ENCODE measurements at places on chromosomes 5 and 9.
A peak's percentile ranks its signal among the peaks of the same experiment; 100 is the strongest.

- peak; percentile 75 for DNase-seq
Observed at GRCh38 chr5:38265546-38266179, 7.3 kb downstream of the EGFLAM start.

DNA sequence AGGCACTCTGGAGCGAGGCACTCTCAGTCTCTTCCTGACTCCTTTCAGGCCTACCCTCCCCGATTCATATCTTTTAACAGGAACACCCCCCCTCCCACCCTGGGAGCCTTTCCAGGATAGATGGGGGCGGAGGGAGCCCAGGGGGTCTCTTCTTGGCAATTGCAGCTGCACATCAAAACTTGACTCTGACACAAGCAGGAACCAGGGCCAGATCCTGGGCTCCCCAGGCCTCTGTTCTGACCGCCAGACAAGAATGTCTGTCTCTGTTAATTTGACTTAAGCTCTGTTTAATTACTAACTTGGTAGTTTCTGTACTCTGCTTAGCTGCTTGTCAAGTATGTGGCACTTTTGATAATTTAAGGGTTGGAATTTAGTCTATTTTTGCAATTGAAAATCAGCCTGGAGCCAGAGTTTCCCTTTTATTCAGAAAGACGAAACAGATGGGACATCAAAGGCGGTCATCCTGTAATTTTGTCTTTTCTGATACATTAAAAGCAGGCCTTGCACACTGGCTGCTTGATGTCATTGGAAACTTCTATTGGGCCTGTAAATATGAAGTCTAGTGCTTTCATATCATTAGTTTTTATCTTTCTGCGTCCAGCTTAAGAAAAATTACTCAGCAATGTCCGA lies 43.3 kb downstream of the ACTL7B start:
- peak; percentile 26 for DNase-seq

GRCh38 chr5:1302258-1302657 lies 7.4 kb upstream of the TERT start:
- no peak for DNase-seq

- no peak for DNase-seq
Observed at GRCh38 chr5:75550597-75550996, 38.9 kb downstream of the POLK start.

- no peak for DNase-seq
Observed at GRCh38 chr5:34842554-34842953, 3.6 kb downstream of the TTC23L start.

DNA sequence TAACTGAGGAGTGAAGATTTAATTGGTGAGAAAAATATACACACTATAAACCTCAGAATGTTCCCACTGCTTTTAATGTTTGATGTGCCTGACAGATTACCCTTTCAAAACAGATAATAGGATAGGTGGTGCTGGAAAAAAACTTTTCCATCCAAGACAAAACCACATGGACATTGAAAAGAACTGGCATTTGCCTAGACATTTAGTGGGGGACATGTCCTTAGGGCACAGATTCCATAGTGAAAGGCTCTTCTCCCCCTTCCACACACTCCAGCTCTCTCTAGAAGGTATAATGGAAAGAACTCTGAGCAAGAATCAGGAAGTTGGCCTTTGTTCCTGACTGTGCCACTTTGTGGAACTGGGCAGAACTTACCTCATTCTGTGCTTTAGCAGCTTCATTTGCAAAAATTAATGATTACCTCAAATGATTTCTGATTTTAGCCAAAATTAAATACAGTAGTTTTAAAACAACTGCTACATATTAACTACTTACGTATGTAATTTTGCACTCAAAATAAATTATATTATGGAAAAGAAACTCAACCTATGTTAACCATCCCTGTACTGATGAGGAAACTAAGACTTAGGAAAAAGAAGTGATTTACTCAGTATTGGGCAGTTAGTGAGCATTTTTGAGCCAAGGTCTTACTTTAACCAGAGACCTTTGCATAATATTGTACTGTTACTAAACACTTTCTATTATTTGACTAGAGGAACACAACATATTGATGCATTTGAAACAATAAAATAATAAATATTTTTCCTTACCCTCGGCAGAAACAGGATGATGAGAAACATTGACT lies 43.3 kb downstream of the TMC1 start:
- no peak for DNase-seq

DNA sequence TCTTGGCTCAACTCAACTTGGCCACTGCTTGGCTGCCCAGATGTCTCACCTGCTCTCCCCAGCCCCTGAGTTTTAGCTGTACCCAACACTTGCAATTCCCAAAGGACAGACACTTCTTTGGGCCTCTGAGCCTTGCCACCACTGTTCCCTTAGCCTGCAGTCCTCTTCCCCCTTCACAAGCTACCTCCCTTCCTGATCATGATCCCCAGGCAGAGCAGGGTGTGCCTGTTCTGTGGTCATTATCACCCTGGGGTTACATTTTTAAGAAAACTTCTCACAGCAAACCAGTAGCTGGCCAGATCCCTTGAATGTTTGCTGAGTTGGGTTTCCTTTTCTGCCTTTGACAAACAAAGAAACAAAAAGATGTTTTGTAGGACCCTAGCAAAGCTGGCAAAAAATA lies 87.5 kb upstream of the PRRC1 start:
- no peak for DNase-seq

DNA sequence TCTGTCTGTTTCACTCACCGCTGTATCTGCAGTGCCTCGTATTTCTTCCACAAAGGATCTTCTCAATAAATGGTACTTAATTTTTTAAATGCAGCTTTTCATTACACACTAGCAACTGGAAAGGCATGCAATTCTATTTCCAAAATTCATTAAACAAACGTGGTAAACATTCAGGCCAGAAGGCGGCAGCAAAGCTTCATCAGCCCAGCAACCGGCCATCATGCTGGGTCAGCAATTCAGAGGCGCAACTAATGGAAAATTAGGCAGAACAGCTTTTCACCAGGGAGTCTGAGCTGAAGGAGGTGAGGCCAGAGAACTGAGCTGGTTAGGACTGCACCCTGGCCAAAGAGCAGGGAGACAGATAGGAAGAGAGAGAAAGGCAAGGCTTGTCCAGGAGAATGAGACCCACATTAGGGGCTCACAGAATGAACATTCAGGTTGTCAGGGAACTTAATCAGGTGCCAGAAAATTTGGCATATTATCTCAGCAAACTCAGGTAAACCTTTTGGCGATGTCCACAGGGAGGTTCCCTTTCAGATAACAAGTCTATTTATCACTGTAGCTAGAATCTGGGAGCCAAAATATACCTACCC lies 17.7 kb upstream of the RNF180 start:
- peak; percentile 43 for DNase-seq

DNA sequence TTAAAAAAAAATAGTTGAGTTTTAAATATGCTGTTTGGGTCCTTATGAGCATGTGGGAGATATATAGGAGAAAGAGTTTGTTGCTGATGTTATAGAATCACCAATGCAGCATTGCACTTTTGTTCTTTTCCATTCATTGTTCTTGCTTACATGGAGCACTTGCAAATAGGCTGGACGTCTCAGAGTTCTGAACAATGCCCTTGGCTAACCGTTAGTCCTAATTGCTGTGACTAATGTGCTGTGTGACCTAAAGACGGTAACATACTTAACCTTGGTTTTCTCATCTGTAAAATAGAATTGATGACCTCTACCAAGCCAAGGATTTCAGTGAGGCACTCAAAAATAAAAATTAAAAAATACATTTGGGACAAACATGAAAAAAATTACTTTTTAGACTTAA lies 29.8 kb downstream of the PIK3R1 start:
- no peak for DNase-seq
